ENCODE measurements at places on chromosomes 6 and 20.

DNA sequence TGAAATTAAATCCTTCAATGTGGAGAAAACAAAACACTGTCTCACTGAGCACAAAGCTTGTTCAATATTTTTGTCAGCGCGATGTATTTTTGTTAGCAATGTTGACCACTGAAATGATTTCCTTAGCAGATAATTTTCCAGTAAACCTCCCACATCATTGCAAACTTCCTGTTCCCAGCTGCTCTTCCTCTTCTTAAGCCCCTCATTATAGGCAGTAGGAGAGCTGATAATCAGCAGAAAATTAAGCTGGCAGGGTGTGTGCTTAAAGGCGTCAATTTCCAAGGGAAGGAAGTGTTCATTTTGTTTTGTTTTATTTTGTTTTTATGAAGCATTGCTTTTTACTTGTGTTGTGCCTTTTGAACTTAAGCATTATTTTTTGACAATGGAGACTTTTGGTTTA, 29.1 kb upstream of the TMEM14A start:
- no peaks in the 10 kb centered on the region for H3K27me3 ChIP-seq
- DNase-seq: no peak
- H3K36me3 ChIP-seq: no peaks in the 10 kb centered on the region
- peaks cover 12% of the 10 kb centered on the region for H3K4me1 ChIP-seq

DNA sequence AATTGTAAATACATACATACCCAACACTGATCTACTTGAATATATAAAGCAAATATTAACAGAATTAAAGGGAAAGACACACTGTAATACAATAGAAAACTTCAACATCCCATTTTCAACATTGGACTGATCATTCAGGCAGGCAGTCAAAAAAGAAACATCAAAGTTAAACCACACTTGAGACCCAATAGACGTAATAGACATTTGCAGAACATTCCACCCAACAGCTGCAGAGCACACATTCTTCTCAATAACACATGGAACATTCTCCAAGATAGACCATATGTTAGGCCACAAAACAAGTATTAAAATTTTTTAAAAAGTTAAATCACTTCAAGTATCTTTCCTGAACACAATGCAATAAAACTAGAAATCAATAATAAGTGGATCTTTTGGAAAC, 698.2 kb downstream of the COL12A1 start:
- H3K27me3 ChIP-seq: no peaks in the 10 kb centered on the region
- no peaks in the 10 kb centered on the region for H3K36me3 ChIP-seq

- H3K27ac ChIP-seq: no peak overlapping the region
- H3K4me3 ChIP-seq: no peak overlapping the region
- no peaks in the 10 kb centered on the region for H3K36me3 ChIP-seq
- H3K27me3 ChIP-seq: no peaks in the 10 kb centered on the region
- no peaks in the 10 kb centered on the region for H3K4me1 ChIP-seq
Observed at GRCh38 chr6:137423451-137424168, 70.6 kb downstream of the OLIG3 start.

GRCh38 chr20:31918466-31919105, 33.3 kb downstream of the PDRG1 start:
- H3K27ac ChIP-seq: no peak overlapping the region
- no peaks in the 10 kb centered on the region for H3K36me3 ChIP-seq
- DNase-seq: no peak
- H3K27me3 ChIP-seq: no peaks in the 10 kb centered on the region
- H3K4me3 ChIP-seq: no peak overlapping the region
- no peaks in the 10 kb centered on the region for H3K4me1 ChIP-seq

DNA sequence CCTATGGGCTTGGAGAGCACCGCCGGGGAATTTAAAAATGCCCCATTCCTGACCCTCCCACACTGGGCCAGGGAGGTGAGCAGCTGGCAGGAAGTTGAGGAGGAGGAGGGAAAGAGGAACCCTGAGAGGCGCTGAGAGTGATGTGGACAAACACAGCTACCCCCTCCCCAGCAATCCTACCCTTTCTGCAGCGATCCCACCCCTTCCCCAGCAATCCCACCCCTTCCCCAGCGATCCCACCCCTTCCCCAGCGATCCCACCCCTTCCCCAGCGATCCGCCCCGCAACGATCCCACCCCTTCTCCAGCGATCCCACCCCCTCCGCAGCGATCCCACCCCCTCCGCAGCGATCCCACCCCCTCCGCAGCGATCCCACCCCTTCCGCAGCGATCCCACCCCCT, 111.6 kb downstream of the SYCP2 start:
- no peaks in the 10 kb centered on the region for H3K27me3 ChIP-seq
- no peak overlapping the region for H3K27ac ChIP-seq
- no peak overlapping the region for H3K4me3 ChIP-seq
- no peak for DNase-seq

DNA sequence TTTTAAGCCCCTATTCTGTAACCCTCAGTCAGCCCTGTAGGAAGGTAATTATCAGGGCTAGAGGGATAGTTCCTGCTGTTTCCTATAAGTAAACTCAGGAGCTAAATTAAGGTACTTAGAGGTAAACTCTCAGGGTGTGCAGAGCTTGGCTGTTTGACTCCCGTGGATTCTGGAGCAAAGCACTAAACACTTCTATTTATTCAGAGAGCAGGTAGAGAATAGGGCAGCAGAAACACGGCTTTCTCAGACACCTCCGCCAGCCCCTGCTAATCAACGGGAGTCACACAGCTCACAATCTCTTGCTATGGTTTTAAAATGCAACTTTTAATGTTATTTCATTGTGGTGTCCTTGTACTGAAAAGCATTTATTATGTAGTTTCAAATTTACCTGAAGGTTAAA, 21.8 kb downstream of the PRKN start:
- no peak overlapping the region for H3K4me3 ChIP-seq
- no peaks in the 10 kb centered on the region for H3K4me1 ChIP-seq
- no peak for DNase-seq
- H3K36me3 ChIP-seq: no peaks in the 10 kb centered on the region
- no peaks in the 10 kb centered on the region for H3K27me3 ChIP-seq

DNA sequence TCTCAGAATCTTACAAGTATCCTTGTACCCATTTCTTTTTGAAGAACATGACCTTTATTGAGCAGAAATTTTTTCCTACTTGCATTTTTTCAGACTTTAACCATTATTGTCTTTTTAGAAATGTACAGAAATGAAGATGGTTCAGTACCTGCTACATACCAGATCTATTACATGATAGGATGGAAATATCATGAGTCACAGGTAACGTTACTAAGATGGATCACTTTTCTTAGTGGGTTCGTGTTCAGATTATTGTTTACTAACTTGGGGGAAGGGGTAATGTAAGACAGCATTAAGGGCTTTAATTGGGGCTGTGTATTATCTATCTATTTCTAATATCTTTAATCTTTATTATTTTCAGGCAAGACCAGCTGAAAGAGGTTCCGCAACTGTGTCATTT, 31.9 kb downstream of the NDUFAF5 start:
- H3K27ac ChIP-seq: no peak overlapping the region
- peaks cover 46% of the 10 kb centered on the region for H3K36me3 ChIP-seq
- DNase-seq: no peak
- H3K4me3 ChIP-seq: no peak overlapping the region
- H3K27me3 ChIP-seq: no peaks in the 10 kb centered on the region
- no peaks in the 10 kb centered on the region for H3K4me1 ChIP-seq

DNA sequence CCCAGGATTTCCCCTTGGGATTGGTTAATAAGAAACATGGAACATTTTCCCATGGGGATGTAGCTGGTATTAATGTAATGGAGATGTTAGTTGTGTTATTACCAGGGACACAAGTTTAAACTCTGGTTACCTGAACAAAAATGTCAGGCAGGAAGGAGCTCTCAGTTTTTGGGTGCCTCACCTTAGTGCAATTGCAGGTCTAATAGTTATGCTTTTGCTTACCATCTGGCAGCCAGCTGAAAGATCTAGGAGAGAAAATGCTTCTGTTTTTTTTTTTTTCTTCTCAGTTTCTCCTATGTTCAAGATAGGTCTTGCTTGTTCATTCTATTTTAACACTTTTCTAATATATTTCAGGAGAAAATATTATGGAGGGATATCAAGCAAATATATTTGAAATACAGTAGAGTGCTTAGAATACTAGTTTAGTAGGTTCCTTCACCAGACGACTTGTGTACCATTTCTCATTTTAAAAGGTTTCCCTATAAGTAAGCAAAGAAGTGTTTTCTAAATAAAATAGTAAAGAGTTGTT, 4.2 kb upstream of the UBE2J1 start:
- no peak overlapping the region for H3K4me3 ChIP-seq
- no peaks in the 10 kb centered on the region for H3K36me3 ChIP-seq
- H3K4me1 ChIP-seq: no peaks in the 10 kb centered on the region
- no peak for DNase-seq

- no peaks in the 10 kb centered on the region for H3K36me3 ChIP-seq
- no peaks in the 10 kb centered on the region for H3K27me3 ChIP-seq
- no peaks in the 10 kb centered on the region for H3K4me1 ChIP-seq
Observed at GRCh38 chr6:148169706-148170105, 172.9 kb upstream of the SASH1 start.

DNA sequence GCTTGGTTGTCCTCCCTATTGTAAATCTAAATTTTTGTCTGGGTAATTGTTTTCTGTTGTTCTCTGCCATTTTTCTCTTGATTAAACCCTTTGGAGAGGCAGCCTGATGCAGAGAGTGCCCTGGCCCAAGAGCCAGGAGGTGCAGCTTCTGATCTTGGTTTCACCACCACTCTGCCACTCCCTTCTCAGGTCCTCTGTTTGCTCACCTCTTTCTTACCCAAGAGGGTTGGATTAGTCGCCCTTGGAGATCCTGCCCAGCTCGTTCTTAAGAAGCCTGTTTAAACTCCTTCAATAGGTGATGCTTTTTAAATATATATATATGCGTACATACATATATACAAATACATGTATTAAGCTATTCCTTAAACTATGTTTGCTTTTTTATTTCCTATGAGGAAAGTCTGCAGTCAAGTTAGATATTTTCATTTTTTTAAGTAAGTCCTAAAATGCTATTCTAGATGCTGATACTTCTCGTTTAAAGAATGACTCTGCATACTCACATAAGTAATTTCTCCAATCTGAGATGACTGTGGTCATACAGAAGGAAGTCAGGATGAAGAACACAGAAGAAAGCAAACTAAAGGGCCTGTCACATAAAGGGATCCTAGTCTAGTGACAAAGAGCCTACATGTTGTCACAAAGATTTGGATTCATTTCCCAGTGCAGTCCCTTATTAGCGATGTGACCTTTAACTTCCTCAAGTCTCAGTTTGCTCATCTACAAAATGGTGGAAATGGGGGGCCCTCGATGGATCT, 19.9 kb downstream of the TPD52L1 start:
- DNase-seq: no peak
- no peak overlapping the region for H3K4me3 ChIP-seq
- no peak overlapping the region for H3K27ac ChIP-seq

GRCh38 chr6:168051648-168052047, 27.4 kb downstream of the FRMD1 start:
- H3K27me3 ChIP-seq: no peaks in the 10 kb centered on the region
- peak; percentile 73 for DNase-seq
- peaks cover 9% of the 10 kb centered on the region for H3K4me1 ChIP-seq
- no peaks in the 10 kb centered on the region for H3K36me3 ChIP-seq

- peaks cover 33% of the 10 kb centered on the region for H3K4me1 ChIP-seq
- no peak overlapping the region for H3K4me3 ChIP-seq
- H3K27ac ChIP-seq: no peak overlapping the region
Observed at GRCh38 chr6:26599591-26599990, 2.8 kb downstream of the ABT1 start.

DNA sequence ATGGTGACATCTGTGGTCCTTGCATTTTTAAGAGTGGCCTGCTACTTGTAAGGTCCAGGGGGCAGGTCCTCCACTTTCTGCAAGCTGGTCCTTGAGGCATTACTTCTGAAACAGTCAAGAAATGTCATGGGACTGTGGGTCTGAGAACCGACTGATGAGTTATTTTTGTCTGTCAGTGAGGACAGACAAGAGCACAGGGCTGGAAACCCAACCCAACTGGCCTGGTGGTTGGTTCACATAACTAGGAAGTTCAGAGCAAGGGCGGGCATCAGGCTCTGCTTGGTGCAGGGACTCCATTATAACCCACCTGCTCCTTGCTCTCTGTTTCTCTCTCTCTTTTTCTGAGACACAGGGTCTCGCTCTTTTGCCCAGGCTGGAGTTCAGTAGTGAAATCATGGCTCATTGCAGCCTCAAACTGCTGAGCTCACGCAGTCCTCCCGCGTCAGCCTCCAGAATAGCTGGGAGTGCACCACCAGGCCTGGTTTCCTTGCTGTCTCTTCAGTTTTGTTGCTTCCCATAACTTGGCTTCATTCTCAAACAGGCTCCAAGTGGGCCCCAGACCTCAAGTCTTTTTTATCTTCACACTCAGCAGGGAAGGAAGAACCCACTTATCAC, 9.2 kb downstream of the CST3 start:
- H3K36me3 ChIP-seq: peaks cover 12% of the 10 kb centered on the region
- DNase-seq: no peak
- H3K27ac ChIP-seq: no peak overlapping the region
- H3K27me3 ChIP-seq: no peaks in the 10 kb centered on the region
- peaks cover 5% of the 10 kb centered on the region for H3K4me1 ChIP-seq
- H3K4me3 ChIP-seq: no peak overlapping the region

DNA sequence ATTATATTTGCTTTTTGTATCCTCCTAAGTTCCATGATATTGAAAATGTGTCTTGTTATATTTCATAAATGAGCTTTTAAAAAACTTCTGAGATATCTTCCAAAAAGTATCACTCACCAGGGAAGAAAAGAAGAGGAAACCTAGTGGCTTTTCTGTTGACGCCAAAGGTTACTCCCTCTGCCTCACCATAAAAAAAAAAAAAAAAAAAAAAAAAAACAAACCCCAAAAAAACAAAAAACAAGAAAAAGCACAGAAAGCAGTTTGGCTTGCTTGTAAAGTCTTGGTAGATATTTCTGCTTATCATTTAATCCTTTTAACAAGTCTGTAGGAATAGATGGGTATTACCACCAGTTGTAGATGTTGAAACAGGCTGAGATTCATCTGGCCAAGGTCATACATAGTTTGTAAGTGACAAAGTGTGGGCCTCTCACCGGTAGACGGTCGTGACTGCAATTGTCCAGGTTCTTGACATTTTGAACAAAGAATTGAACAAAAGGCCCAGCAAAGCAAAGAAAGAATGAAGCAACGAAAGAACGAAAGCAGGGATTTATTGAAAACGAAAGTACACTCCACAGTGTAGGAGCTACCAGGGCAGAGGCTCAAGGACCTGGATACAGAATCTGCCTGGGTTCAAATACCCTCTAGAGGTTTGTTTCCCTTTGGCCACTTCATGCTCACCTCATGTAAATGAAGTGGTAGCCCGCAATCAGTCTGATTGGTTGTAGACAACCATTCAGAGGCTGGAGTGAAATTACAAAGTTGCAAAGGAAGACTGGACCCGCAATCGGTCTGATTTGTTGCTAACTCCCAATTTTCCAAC, 11.6 kb upstream of the ELOVL5 start:
- no peak for DNase-seq
- H3K27me3 ChIP-seq: no peaks in the 10 kb centered on the region
- no peaks in the 10 kb centered on the region for H3K36me3 ChIP-seq
- peaks cover 14% of the 10 kb centered on the region for H3K4me1 ChIP-seq
- peak overlapping the region; percentile 98 for H3K27ac ChIP-seq

GRCh38 chr6:106628658-106629102, 618 bp downstream of the RTN4IP1 start:
- no peaks in the 10 kb centered on the region for H3K36me3 ChIP-seq
- H3K27ac ChIP-seq: peak overlapping the region; percentile 79
- DNase-seq: no peak
- peak overlapping the region; percentile 83 for H3K4me3 ChIP-seq

All from upper lobe of left lung (tissue), 6 donors.